ENCODE measurements at places on chromosomes 6 and 20.

DNA sequence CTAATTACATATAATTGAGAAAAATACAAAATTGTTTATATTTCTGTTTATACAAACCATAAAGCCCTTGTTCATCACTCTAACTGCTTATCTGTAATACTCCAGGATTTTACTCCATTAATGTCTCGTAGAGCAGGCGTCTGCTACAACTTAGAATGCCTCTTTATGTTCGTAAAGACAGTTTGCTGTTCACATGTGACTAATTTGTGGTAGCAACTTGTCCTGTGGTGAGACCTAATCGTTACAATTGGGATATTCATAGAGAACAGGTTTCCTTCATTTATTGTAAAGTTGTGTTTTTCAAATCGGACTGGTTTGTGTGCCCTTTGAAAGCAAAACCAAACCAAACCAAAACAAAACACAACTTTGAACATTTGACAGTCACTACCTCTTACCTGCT, 149.7 kb downstream of the ASCC3 start:
- H3K4me3 ChIP-seq: no peak overlapping the region
- H3K36me3 ChIP-seq: no peaks in the 10 kb centered on the region
- no peak overlapping the region for H3K27ac ChIP-seq
- H3K4me1 ChIP-seq: peaks cover 11% of the 10 kb centered on the region

DNA sequence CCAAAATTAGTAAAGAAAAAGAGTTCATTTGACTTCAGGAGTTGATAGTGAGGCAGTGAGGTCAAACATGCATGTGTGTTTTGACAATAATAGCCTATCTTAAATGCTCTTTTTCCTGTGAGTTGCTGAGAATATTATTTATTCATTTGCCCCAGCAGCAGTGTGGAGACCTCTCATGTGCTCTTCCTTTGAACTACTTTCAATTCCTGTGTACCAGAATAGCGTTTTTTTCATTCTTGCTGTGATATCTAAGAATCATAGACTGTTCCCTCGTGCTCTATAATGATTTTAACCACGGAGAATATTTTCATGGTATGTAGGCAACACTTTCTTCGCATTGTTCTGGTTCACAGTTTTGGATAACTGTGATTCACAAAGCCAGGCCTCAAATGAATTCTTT, 5.2 kb downstream of the CDYL start:
- H3K36me3 ChIP-seq: peaks cover 17% of the 10 kb centered on the region
- peaks cover 11% of the 10 kb centered on the region for H3K4me1 ChIP-seq
- peaks cover 6% of the 10 kb centered on the region for H3K27me3 ChIP-seq
- no peak overlapping the region for H3K27ac ChIP-seq
- DNase-seq: no peak

DNA sequence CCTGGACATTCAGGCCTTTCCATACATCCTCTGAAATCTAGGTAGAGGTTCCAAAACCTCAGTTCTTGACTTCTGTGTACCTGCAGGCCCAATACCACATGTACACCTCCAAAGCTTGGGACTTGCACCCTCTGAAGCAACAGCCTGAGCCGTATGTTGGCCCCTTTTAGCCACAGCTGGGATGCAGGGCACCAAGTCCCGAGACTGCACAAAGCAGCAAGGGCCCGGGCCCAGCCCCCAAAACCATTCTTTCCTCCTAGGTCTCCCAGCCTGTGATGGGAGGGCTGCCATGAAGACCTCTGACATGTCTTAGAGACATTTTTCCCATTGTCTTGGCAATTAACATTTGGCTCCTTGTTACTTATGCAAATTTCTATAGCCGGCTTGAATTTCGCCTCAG, 107.4 kb upstream of the FRMD1 start:
- H3K36me3 ChIP-seq: no peaks in the 10 kb centered on the region
- peaks cover 8% of the 10 kb centered on the region for H3K4me1 ChIP-seq
- no peak overlapping the region for H3K27ac ChIP-seq
- H3K27me3 ChIP-seq: peaks cover 6% of the 10 kb centered on the region

DNA sequence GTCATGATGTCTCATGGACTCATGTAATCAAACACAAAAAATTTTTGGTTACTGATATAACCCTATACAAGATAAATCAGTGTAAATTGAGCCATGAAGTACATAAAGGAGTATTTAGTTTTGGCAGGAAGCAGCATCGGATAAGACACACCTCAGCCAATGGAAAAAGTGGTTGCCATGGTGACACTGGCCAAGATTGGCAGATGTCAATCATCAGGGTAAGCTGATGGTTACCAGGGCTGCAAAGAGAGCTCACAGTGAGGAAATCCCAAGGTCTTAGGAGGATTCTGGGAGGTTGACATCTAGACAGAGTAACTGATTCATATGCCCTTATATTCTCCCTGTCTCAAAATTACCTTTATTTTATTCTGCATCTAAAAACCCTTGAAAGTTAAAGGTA, 203.8 kb upstream of the PCSK2 start:
- H3K27ac ChIP-seq: no peak overlapping the region
- DNase-seq: no peak
- H3K36me3 ChIP-seq: no peaks in the 10 kb centered on the region
- peaks cover 2% of the 10 kb centered on the region for H3K4me1 ChIP-seq
- no peak overlapping the region for H3K4me3 ChIP-seq

DNA sequence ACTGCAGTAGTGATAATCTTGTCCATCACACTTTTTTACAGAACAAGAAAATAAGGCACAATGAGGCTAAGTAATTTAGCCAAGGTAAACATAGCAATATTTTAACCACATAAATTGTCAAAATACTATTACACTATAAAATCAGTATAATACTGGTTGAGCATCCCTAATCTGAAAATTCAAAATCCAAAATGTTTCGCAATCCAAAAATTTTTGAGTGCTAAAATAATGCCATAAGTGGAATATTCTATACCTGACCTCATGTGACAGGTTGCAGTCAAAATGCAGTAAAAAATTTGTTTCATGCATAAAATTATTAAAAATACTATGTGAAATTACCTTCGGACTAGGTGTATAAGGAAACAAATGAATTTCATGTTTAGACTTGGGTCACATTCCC, 101.5 kb downstream of the PDSS2 start:
- no peak for DNase-seq
- no peak overlapping the region for H3K27ac ChIP-seq
- H3K36me3 ChIP-seq: peaks cover 15% of the 10 kb centered on the region
- peaks cover 2% of the 10 kb centered on the region for H3K4me1 ChIP-seq
- H3K4me3 ChIP-seq: no peak overlapping the region
